ENCODE measurements at places on chromosomes 11 and 22. TPM values are rescaled to one million over a fixed set of nuclear protein-coding genes. Genes with fewer than 3 reads are reported as not detected.

The CPT1A gene
- 34.4 TPM for total RNA-seq

The OLFML1 gene
- total RNA-seq: not detected

- DNase-seq: no peak
Measured at GRCh38 chr11:2927121-2927800, 2.0 kb downstream of the PHLDA2 start.

The SLC17A6 gene
- total RNA-seq: not detected

The NAV2 gene
- 7.1 TPM for total RNA-seq

DNA sequence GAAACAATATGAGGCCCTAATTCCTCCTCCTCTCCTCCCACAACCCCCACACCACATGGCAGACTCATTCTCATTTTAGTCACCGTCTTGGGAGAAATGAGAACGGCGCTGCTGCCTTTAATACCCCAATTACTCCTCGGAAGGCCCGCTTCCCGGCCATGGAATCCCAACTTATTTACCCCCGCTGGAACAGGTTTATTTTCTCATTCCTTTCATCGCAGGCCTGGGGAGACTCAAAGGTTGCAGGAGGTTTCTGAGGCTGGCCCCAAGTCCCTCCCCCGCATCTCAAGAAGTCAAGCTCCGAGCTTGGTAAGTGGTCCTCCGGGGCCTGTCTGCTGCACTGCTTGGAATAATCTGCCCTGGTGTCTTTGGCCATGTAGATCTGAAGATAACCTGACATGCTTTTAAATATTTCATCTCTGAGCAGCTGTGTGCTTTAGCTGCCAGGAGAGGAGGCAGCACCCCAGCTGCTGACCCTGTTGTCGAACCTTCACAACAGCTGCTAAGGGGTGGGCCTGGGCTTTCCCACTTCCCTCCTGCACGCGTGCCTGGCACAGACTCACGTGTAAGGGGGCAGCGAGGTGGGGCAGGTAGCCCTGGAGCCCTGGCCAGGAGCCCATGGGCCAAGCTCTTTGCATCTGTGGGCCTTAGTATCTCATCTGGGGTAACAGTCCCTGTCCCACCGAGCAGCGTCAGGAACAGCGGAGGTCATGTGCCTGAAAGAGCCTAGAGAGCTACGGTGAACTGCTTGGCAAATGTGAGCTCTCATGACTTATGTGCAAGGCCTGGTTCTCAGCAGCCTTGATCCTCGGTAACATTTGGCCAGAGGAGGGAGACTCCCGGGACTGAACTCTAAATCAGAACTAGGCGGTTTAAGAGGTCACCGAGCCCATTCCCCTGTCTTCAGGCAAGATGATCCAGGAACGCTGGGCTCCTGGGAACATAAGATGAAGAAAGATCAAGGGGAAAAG is 164.6 kb downstream of the ST3GAL4 start:
- no peak for DNase-seq

The VSIG10L2 gene
- 0.10 TPM for total RNA-seq

DNA sequence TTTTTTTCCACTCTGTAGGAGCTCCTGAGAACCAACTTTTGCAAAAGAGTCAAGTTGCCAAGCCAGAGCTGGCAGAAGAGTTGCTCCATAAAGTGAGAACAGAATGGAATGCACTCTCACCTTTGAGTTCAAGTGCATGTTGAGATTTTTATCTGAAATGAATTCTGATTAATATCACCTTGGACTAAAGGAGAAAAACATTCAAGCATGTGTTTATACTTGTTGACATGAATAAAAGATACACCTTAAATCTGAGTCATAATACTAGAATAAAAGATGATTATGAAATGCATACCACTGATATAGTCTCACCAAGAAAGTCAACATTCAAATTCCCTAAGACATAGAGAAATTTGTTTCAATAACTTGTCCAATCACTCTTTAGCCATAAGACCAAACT is 37.8 kb downstream of the ARL14EP start:
- no peak for DNase-seq

GRCh38 chr11:123082977-123083376 is 21.0 kb upstream of the HSPA8 start:
- DNase-seq: no peak

DNA sequence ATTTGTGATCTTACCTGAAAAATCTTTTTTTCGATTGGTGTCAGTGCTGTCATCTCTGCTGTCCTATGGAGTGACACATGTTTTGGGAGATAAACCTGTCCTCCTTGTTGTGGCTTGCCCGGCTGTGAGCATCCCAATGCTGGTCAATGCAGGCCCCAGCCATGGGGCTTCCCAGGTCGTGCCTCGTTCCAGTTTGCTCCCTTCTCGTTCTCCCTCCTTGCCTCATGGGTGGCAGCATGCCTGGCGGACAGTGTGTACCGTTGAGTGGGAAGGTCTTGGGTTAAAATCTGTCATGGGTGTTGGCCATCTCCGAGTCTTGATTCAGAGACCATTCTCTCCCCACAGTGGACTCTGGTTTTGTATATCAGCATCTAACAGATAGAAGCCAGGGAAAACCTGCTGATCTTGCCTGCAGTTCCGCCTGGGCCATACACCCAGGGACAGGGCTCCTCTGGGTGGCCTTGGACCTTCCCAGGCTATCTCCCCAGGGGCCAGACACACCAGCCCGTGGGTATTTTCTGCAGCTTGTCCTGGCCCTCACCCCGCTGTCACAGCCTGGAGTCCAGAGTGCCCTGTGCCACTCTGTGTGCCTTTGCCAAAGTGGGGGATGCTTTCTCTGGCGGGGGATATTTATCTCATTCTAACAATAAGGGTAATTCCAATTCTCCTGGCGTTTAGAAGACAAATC is 208.1 kb downstream of the TBC1D22A start:
- DNase-seq: no peak

DNA sequence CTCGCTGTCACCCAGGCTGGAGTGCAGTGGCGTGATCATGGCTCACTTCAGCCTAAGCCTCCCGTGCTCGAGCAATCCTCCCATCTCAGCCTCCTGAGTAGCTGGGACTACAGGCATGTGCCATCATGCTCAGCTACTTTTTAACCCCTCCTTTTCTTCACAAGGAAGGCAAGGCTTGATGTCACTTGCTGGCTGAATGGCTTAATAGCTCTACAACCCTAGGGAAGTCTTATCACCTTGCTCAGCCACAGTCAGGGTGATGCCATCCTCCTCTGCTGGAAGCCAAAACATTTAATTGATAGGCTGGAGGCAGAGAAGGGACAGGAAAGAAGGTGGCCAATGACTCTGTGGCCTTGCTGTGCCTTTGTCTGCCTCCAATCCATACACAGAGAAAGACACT is 131.9 kb downstream of the MED15 start:
- DNase-seq: no peak

GRCh38 chr22:34812631-34813030 is 253.3 kb upstream of the ISX start:
- peak; percentile 85 for DNase-seq

The RTN4RL2 gene
- total RNA-seq: 0.72 TPM

The LRRC32 gene
- 13.4 TPM for total RNA-seq

The CD6 gene
- total RNA-seq: not detected

DNA sequence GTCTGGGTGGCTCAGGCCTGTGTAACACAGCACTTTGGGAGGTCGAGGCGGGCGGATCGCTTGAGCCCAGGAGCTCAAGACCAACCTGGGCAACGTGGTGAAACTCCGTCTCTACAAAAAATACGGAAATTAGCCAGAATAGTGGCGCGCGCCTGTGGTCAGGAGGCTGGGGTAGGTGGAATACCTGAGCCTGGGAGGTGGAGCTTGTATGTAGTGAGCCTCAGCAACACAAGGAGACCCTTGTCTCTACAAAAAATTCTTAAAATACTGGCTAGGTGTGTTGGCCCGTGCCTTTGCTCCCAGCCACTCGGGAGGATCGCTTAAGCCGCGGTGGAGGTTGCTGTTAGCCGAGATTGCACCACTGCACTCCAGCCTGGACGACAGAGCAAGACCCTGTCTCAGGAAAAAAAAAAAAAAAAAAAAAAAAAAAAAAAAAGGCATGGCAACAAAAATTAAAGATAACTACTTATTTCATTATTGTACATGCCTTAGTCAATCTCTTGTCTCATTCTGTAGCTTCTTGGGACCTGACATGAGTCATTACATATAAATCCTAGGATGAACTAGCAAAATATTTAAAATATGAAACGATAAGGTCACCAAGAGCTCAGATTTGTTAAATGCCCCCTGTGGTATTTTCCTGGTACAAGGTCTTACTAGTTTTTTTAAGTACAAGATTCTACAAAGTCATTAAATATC is 1.1 kb downstream of the TAF1D start:
- peak; percentile 24 for DNase-seq

GRCh38 chr11:40998920-40999319 is 460.5 kb downstream of the LRRC4C start:
- no peak for DNase-seq

GRCh38 chr22:30650508-30651116 is 15.0 kb downstream of the SLC35E4 start:
- no peak for DNase-seq

GRCh38 chr11:84419616-84420015 is 1133.4 kb upstream of the CCDC90B start:
- no peak for DNase-seq

The DGCR6 gene
- total RNA-seq: 0.96 TPM

- peak; percentile 91 for DNase-seq
Measured at GRCh38 chr22:42680648-42681047, 31.5 kb upstream of the CYB5R3 start.

The FAT3 gene
- total RNA-seq: 1.3 TPM

- no peak for DNase-seq
Measured at GRCh38 chr22:25545672-25546071, 18.8 kb upstream of the GRK3 start.

DNA sequence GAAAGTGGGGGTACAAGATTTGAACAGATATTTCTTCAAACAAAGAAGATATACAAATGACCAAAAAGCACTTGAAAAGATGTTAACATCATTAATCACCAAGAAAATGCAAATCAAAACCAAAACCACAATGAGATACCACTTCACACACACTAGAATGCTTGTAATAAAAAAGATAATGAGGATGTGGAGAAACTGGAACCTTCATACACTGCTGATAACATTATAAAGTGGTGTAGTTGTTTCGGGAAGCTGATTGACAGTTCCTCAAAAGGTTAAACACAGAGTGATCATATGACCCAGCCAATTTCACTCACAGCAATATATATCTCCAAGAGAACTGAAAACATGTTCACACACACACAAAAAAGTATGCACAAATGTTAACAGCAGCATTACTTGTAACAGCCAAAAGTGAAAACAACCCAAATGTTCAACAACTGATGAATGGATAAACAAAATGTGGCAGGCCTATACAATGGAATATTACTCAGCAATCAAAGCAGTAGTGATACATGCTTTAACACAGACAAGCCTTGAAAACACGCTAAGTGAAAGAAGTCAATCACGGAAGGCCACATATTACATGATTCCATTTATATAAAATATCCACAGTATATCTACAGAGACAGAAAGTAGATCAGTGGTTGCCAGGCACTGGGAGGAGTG is 15.1 kb downstream of the PITPNB start:
- DNase-seq: no peak

GRCh38 chr11:65116370-65117205 is 913 bp downstream of the ZNHIT2 start:
- DNase-seq: peak; percentile 47

DNA sequence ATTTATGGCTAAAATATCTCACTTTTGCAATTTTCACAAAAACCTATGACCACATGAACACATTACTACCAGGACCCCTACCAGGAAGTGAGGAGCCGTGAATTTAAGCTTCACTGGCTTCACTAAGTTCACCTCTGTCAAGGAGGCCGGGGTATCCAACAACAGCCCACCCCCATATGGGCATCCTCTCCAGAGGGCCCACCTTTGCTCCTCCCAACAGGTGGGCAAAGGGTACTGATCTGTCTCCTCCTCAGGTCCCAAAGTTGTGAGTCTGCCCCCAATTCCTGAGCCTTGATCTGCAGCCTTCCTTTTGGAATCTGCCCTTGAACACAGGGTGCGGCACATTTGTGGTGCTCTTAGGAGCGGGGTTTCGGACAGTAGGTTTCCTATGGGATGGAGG is 66.9 kb downstream of the OTOG start:
- DNase-seq: no peak

- DNase-seq: no peak
Measured at GRCh38 chr11:118318581-118319336, 14.2 kb downstream of the CD3E start.

DNA sequence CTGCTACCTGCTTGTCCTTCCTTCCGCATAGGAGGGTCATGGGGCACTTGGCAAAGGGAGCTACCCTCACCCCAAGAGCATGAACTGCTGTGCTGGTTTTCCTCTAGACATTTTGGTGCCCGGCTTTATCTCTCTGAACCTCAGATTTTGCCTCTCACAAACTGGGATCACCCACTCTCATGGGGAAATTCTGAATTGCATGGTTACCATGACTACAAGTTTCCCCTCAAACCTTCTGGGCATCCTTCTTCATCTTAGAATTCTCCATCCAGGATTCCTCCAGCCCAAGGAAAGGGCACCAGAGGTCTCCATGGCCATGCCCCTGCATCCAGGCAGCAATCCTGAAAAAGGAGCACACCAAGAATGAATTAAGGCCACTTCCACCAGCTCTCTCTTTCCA is 180.1 kb upstream of the NECTIN1 start:
- no peak for DNase-seq

The SCN4B gene
- total RNA-seq: not detected

Measured in RPMI7951 (cell line).